ENCODE measurements at places on chromosomes 2 and 18. TPM values are rescaled to one million over a fixed set of nuclear protein-coding genes. Genes with fewer than 3 reads are reported as not detected.

GRCh38 chr2:19358242-19359020 lies at the start of gene OSR1:
OSR1 (minus strand) TSS chr2:19358623; CDS start chr2:19353805, 4,818 bp downstream.
- peak; percentile 83 for DNase-seq

GRCh38 chr18:35949903-35950627 lies 22.4 kb upstream of the RMP24 start:
- DNase-seq: peak; percentile 66

- DNase-seq: no peak
These were observed 110.7 kb upstream of the APCDD1 start for GRCh38 chr18:10343778-10344177.

DNA sequence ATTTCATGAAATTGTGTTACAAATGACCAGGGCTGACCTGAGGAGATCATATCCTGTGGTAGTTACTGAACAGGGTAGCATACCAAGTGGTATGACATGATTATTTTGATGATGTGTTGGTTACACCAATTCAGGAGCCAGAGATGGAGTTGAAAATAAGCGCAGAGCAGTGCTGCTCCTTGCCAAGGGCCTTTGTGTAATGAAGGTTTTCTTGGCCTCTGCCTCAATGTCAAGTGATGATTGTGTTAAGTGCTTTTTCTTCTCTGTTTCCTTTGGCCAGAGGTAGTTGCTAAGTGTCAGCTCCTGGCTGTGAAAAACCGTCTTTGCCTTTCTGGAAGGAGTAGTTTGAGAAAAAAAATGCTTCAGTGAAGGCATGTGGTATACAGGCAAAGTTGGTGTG lies 131.2 kb downstream of the CERS6 start:
- DNase-seq: no peak

GRCh38 chr2:222677981-222678380 lies 6.5 kb downstream of the MOGAT1 start:
- DNase-seq: no peak

- DNase-seq: no peak
These were observed 37.1 kb downstream of the ZNF532 start for GRCh38 chr18:58901783-58902182.

- DNase-seq: no peak
These were observed 14.2 kb downstream of the SIGLEC15 start for GRCh38 chr18:45839414-45840395.

DNA sequence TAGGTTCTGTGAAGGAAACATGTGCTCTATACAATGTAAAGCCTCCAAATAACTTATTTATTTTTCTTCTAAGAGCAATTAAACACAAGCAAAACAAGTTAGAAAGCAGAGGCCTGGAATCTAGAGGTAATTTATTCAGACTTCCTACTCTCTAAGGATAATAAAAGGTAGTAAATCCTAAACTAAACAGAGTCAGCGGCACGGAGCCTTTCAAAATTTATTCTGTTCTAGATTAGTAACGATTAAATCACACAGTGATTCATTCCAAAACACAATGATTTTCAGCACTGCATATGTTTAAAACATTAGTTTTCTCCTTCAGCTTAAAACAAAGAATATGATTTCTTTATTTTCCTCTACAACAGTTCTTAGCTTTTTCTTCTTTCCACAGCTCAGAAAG lies 160.9 kb downstream of the FBXO15 start:
- no peak for DNase-seq

DNA sequence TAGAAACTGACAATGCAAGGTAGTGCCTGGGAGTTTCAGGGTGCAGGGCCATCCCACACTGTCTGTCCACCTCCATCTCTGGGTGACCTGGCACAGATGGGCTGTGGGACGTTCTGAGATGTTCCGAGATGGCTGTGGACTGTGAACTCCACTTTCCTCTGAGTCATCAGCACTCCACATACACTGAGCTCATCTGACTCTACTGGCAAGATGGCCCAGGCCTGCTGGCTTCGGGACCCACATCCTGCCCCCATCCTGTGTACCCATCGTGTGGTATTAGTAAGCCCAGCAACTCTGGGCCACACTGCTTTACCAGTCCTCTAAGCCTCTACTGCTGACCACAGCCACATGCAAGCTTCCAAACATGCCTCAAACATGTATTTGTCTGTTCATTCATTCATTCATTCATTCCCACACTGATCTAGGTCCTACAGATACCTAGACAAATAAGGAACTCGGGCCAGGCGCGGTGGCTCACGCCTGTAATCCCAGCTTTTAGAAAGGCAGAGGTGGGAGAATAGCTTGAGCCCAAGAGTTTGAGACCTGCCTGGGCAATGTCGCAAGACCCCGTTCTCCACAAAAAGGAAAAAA lies 124.8 kb upstream of the CXCR4 start:
- no peak for DNase-seq

DNA sequence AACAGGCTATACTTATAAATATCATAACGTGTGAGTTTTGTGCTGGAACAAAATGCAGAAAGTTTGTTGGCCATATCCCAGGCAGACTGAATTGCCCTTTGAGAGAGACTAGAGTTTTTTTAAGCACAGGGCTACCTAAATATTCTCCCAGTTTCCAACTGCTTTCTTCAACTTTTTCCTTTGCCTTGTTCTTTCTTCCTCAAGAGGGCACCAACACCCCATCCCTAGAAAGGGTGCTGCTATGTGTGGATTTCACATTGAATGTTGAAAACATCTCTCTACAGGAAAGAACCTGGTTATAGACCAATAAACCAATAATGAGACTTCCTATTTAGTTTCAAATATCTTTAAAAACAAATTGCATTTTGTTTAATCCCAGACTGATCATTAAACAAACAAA lies 87.9 kb downstream of the ICOS start:
- DNase-seq: no peak

DNA sequence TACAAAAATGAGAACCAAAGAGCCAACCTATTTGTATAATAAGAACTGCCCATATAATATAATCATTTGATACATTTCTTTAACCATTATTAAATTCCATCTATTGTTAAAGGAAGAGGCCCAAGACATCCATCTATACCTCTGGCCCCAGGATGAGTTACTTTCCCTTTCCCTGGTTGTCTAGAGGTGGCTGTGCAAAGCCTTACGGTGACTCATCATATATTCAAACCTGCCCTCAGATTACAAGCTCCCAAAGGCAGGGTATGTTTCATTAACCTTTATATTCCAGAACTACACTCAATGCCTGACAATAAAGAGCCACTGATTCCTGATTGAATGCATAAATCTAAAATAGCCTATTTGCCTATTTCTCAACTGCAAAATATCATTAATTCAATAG lies 105.8 kb upstream of the PID1 start:
- no peak for DNase-seq

GRCh38 chr2:144201126-144201525 lies 318.8 kb downstream of the ZEB2 start:
- DNase-seq: no peak

DNA sequence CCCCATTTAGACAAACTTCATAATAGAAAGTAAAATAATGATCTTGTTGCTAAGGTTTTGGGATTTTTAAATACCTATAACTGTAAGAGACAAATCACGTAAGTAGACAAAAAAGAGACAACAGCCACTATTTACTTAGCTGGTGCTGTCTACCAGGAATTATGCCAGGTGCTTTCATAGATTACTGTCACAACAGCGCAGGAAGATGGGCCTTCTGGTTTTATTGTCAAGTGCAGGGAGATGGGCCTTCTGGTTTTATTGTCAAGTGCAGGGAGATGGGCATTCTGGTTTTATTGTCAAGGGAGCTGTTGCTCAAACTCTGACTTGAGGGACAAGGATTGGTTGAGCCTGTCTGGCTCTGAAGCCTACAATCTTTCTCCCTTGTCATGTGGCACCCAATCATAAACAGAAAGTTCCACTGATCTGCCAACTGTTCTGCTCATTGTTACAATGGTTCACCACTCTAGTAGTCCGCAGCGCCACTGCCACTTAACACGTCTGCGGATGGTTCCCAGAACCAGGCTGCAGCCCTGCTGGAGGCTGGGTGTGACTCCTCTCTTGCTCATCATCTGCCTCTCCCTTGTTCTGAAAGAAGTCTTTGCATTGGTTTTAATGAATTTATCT lies 95.0 kb downstream of the RNF144A start:
- DNase-seq: peak; percentile 73

GRCh38 chr2:238631491-238632180 lies 204.9 kb downstream of the ASB1 start:
- DNase-seq: no peak

DNA sequence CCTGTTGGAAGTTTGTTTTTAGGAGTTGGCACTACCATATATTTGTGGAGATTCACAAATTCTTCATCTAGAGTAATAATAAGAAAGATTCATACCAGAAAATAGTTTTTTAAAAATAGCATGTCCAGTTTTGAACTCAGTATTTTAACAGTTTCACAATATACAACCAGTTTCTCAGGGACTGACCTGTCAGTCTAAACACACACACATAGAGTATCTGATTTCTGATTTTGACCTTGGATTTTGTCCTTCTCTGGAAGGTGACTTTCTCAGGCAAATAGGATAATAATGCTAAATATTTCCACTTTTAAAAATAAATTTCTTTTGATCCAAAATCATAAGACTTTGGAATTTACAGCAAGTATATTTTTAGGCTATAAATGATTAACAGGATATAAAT lies 32.0 kb downstream of the MFSD6 start:
- no peak for DNase-seq

- no peak for DNase-seq
These were observed 540.9 kb downstream of the RNF144A start for GRCh38 chr2:7458066-7458465.

- no peak for DNase-seq
These were observed 115.2 kb upstream of the TFCP2L1 start for GRCh38 chr2:121400201-121400600.

DNA sequence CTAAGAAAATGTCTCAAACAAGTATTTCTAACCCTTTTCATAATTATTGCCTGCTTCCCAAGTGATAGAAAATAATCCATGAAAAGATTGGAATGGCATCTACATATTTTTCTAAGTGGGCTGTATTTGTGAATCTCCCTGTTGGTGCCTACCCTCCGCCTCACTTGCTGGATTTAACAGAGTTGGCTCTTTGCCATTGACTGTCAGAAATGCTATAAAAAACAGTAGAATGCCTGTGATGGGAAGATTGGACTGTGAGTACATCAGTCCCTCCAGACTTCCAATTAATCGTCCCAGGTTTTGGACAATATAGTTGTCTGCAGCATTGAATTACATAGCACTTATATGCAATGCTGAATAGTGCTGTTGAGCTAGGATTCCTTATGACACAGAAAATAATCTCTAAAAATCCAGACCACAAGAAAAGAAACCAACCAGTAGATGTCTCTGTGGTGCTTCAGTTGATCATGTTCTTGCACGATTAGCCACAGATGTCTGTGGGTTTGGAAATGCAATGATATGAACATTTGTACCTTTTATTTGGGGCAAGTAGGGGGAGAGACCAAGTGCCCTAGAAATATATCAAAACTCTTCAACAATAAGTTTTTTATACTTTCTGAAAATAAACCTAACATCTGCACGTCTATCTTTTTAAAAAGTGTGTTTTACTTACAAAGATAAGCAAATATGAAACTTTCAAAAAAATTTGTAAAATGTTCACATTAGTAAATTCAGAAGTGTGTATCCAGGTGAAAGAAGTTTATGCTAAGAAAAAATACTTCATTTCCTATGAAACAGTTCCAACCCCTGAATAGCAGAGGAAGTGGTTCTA lies 88.5 kb downstream of the DYNAP start:
- no peak for DNase-seq

DNA sequence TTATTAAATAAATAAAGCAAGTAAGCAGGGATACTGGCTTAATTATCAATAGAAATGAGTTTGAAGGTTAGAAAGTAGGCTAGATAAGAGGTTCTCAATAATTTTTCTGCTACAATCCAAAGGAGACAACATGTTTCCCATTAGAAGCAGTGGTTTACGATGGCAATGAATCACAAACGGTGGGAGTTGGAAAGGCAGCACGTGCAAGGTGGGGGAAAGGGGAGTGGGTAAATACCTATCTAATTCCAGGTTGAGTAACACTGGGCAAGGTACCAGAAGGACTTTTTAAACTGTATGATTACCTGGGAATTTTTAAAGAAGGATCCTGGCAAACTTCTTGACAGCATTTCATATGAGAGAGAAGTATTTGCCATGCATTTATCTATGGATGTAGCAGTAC lies 289.9 kb downstream of the NBAS start:
- DNase-seq: no peak

DNA sequence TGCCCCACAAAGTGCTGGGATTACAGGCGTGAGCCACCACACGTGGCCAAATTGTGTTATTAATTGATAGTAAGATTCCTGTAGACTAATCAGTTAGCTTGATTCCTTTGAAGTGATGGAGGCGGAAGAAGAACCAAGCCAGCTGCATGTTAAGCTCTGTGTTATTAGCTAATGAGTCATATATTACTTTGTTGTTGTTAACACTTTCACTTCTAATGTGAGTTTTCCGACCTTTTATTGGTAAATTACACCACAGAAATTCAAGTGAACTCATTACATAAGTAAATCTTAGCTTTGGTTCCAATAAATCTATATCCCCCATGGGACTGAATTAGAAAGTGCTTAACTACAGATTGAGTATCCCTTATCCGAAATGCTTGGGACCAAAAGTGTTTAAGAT lies 20.3 kb downstream of the CHMP1B start:
- DNase-seq: no peak

The SLC14A1 gene
- total RNA-seq: 29.7 TPM

The DYNAP gene
- total RNA-seq: not detected

The TCF23 gene
- 0.10 TPM for total RNA-seq

The POTEJ gene
- not detected for total RNA-seq

The VRK2 gene
- 33.1 TPM for total RNA-seq

The STAMBP gene
- 27.2 TPM for total RNA-seq

Data from left ventricle myocardium superior (tissue), 1 donor.